Activated CD8-positive, alpha-beta memory T cell treated with anti-CD3 and anti-CD28 coated beads, Interleukin-2, amount 50 U/mL, for 48 hours (primary cell): ENCODE measurements at places on chromosomes 4 and X.

DNA sequence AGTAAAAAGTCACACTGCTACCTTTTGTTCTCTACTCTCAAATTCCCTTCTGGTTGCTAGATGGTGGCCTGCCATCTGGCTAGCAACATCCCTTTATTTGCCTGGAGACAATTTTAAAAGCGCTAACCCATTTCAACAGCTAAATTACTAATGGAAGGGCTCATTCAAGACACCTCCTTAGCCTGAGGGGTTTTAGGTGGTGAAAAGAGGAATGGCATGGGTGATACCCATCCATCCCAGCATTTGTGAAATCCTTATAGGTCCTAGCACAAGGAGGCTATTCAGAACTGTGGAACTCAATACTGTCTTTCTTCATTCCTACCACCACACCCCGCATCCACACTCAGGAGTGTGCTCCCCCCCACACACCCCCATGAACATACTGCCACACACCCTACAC lies 33.5 kb downstream of the ARHGEF9 start:
- no peak for DNase-seq

DNA sequence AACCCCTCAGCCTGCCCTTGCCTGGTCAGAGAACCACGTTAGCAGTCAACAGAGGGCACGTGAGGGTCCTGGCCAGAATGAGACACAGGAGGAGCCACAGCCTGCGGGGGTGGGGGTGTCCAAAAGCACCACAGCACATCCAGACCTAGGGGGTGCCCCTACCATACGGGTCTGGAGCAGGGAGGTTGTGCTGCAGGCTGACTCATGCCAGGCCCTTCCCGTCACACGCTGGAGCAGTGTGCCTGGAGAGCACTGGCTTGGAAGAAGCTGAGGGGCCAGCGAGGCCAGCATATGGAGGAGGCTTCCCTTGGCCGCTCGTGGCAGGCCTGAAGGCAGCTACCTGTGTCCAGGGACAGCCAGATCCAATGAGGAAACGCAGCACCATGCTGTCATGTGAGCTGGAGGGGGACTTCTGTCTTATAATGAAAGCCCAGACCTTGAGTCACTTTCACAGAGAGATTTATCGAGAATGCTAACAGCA lies 1.5 kb upstream of the IRAK1 start:
- DNase-seq: peak; percentile 63

DNA sequence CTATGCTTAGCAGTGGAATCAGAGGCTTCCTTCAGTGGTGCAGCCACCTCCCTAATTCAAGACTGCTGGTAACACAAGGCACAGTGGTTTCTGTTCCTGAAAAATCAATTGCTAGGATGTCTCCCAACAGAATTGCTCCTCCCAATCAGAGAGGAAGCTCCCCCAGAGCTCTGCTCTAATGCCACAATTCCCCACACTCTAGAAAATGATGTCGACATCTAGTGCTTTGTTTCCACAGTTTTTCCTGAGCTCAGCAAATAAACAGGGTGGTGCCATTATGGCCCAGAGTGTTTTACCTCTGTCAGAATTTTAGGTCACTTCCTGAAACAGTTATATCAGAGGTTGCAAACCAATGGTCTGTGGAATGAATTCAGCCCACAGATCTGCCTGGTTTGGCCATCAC lies 24.7 kb downstream of the TAB3 start:
- DNase-seq: no peak

DNA sequence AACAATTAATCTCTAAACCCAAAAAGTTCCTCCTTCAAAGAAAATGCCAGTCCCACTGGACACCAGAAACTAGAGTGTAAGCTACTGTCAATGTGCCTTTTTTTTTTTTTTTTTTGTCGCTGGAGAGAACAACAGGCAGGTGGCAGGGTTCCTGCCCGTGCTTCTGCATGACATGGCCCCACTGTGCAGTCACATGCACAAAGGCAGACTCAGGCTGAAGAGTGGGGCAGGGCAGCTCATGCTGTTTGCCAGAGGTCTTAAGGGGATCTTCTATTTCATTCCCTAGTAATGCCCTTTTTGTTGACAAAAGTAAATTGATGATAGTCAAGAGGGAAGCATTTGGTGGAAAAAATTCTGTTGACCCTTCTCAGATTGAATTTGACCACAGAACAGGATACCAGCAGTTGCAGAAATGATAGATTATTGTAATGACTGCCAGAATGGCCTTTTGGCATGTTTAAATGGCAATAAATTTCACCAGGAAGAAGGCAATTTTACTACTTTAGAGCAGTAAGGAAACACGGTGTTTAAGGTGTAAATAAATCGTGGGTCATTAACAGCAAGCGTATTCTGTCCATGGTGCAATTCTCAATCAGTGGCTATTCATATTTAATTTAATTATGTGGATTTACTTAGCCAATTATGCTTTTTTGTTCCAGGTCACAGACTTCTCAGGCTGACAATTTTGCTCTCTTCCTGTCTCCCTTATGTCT lies 80.9 kb downstream of the NKX6-1 start:
- DNase-seq: no peak

GRCh38 chr4:12409507-12410190 lies 981.0 kb upstream of the HS3ST1 start:
- no peak for DNase-seq

GRCh38 chr4:102501447-102501696 lies 213 bp downstream of the NFKB1 start:
- no peak for DNase-seq

GRCh38 chr4:52983563-52984303 lies 121.6 kb downstream of the RASL11B start:
- no peak for DNase-seq

DNA sequence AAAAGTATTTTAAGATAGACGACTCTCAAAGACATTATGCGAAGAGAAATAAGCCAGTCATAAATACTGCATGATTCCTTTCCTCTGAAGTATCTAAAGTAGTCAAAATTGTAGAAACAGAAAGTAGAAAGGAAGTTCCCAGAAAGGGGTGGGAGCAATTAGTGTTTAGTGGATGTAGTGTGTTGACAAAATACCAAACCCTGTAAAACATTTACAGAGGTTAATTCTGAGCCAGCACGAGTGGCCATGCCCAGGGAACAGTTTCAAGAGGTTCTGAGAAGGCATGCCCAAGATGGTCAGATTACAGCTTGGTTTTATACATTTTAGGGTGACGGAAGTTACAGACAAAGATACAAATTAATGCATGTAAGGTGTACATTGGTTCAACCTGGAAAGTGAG lies 34.4 kb upstream of the SLC25A4 start:
- no peak for DNase-seq

GRCh38 chrX:143663755-143664154 lies 27.9 kb upstream of the SLITRK4 start:
- no peak for DNase-seq

GRCh38 chr4:163600727-163601126 lies 106.2 kb downstream of the TMA16 start:
- DNase-seq: no peak

DNA sequence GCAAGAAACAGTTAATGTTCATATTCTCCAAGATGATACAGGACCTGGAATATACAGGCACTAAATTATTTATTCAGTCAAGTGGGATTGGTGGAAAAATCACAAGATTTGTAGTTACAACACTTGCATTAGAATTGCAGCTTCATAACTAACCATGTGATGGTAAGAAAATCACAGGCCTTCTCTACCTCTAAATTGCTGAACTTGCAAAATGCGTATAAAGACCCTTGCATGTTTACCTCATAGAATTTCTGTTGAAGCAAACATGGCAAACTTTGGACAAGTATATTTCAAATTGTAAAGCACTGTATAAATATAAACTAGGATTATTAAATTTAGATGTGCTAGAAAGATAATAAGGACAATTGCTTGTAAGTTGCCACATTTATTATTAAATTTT lies 215.1 kb downstream of the TMA16 start:
- DNase-seq: no peak

DNA sequence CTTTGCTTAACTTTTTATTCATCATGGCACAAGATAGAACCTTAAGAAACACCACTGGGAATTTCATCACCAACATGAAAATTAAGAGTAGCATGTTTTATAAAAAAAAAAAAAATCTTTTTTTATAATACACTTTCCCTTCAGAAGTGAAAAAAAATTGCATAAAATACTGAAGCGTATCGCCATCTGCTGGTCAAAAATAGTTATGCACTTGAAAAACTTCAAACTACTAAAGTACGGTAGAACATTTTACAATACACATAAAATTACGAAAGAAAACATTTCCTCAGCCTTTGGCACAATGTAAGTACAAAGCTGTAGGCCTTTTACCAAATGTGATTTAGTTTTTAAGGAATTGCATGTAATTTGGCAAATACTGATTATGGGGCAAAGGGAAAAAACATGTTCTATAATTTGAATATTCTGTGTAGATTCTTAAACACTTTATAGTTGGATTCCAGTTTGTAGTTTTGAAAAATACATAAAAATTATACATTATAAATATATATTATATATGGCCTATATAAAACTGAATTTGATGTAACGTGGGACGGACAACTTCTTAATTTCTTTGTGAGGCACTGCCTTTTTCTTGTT lies 26.5 kb downstream of the HCCS start:
- DNase-seq: no peak

DNA sequence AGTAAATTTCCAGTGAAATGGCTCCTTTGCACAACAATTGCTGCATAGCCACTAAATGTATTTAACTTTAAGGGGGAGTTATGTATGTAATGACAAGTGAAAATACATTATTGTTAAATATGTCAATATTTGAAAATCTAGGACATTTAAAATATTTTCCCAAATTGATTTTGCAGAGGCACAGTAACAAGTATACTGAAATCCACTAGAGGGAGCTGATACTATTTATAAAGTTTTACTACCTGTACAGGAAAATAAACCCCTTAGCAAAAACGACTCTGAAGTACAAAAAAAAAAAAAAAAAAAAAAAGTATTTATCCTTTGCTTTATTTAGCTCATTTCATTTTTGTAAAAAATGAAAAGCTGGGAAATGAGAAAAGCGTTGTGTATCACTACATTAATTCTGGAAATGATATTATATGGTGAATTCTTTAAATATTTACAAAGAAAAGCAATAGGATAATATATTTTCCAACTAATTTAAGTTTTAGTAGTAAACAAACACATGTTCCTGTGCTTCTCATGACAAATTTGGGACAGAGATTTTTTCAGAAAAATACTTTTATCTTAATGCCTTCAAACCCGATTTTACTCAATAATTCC lies 727.7 kb downstream of the DMD start:
- DNase-seq: no peak

GRCh38 chr4:73345399-73345975 lies 58.6 kb upstream of the ALB start:
- no peak for DNase-seq

- DNase-seq: no peak
Observed at GRCh38 chrX:130147631-130148030, 18.0 kb downstream of the AIFM1 start.

DNA sequence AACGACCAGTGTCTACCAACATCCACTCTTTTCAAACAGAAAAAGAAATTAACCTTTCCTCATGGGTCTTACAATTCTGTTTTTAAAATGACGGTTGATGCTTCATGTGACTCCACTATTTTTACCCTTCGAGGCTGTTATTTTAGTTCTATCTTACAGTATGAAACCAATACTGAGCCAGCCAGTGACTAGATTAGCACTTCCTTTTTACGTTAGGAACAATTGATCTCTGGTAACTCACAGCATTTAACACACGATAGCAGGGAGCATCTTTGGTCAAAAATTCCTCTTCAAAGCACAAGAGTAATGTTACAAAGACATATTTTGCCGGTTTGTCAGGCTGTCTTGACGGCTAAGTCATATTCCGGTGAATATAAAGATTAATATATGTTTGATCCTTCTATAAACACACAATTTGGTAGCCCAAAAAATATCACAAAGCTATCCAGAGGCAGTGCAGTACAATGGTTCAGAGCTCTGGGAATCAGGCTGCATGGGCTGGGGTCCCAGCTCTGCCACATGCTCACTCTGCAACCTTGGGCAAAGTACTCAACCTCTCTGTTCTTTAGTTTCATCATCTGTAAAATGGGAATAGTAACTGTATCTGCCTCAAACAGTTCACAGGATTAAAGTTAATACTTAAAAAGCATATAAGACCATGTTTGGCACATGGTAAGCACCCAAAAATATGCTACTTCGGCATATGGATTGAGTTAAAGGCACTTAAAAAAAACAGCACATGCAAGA lies 62.9 kb upstream of the TXK start:
- no peak for DNase-seq

GRCh38 chr4:52935317-52935716 lies 73.2 kb downstream of the RASL11B start:
- DNase-seq: no peak

GRCh38 chr4:5237086-5237660 lies 185.9 kb downstream of the STK32B start:
- no peak for DNase-seq

- no peak for DNase-seq
Observed at GRCh38 chr4:145881989-145882388, 56.6 kb downstream of the ZNF827 start.

DNA sequence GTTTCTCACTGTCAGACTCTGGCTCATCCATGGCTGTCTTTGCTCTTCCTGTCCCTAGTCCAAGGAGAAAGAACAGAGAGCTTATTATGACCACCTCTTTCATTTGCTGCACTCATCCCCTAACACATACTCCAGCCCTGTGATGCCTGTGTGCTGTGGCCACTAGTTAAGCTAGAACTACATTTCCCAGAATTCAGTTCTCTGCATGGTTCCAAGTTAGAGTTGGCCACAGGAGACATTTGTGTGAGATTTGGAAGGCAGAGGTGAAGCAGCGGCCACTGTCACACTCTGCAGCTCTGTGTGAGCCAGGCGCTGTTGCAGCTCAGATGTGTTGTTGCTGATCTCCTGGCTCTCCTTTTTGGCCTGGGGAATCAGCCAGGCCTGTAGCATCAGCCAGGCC lies 188.2 kb upstream of the ATP6AP2 start:
- DNase-seq: no peak

DNA sequence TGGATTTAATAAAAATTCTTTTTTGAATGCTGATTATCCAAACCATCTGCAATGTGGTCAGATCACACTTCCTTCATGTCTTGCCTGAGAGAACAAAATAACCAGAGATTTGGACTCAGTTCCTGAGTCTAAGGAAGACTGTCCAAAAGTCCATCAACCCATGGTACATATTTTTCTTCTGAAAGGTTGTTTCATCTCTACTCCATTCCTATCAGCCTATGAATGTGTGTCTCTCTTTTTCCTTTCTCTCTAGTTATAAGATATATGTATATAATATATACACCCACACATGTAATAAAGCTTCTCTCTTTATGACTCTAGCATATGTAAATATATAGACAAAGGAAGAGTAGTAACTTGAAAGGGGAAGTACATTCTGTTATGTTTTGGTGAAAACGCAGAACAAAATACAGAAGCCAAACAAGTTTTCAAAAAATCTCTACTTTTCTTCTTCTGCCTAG lies 226.9 kb downstream of the ARHGAP24 start:
- DNase-seq: no peak

- no peak for DNase-seq
Observed at GRCh38 chr4:83282049-83282535, 2.5 kb downstream of the COQ2 start.

DNA sequence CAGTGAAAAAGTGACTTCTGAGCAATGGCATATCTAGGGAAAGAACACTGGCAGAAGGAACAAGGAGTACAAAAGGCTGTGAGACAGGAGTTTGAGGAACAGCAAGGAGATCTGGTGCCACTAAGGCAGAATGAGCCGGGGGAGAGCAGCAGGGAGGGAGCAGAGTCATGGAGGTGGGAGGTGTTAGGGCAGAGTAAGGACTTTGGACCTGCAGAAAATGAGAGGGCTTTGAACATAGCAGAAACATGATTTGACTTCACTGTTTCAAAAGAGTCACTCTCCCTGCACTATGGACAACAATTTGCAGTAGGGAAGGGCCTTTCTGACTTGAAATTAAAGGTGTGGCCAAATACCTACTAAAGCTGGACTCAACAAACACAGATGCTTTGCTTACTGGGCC lies 356.2 kb downstream of the ADGRL3 start:
- DNase-seq: no peak
